ENCODE measurements at places on chromosomes 2 and 18.
A peak's percentile ranks its signal among the peaks of the same experiment; 100 is the strongest.

DNA sequence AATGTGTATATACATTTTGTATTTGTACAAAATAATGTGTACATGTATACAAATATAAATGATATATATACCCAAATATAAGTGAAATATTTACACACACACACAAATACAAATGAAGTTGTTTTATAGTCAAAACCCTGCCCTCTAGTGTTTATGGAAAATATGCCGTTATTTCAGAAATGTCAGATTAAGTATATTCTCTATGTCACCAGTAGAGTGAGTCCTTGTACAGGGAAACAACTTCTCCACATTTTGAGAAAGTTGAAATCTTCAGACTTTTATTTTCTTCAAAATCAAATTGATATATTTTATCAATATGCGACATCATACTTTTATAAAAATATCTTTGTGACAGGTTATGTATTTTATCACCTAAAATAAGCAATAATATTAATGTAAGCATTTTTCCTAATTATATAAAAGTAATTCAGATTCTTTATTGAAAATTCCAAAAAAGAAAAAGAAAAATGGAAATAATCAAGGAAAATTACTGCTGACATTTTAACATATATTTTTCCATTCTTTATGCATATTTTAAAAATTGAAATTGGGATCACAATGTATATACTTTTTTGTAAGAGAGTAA lies 22.4 kb downstream of the ARL6IP6 start:
- DNase-seq, result peak; percentile 68

DNA sequence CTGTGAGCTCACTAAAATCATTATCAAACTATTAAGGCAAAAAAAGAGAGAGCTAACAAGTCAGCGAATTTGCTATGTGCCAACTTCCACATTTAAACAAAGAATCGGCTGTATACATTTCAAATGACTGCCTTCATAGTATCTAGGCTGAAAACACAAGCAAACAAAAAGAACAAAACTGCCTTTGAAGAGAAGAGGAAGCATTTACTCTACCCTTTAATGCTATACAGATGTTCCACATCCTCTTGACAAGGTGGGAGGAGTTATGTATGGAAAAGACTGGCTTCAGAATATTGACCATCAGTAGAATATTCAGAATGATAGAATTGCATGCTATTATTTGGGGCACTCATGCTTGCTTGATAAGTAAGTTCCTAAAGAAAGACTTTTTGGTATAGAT lies 741.7 kb downstream of the PLCL1 start:
- no peak for DNase-seq

GRCh38 chr18:59617468-59617932 lies 79.7 kb downstream of the CCBE1 start:
- no peak for DNase-seq

DNA sequence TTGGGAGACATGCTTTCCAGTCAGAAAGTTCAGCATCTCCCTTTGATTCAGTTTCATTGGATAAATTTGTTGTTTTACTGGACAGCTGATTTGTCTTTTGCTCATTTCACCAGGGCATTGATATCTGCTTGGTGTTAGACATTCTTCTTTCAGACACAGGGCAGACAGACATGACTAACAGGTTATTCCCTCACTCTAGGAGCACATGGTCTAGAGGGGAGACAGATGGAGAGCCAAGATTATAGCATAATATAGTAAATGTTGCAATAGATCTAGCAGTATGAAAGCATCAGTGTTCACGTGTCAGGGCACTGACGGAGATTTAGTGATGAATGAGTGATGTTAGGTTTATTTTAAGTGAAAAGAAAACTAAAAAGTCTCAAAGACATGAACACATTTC lies 187.0 kb upstream of the CYRIA start:
- DNase-seq, result no peak

DNA sequence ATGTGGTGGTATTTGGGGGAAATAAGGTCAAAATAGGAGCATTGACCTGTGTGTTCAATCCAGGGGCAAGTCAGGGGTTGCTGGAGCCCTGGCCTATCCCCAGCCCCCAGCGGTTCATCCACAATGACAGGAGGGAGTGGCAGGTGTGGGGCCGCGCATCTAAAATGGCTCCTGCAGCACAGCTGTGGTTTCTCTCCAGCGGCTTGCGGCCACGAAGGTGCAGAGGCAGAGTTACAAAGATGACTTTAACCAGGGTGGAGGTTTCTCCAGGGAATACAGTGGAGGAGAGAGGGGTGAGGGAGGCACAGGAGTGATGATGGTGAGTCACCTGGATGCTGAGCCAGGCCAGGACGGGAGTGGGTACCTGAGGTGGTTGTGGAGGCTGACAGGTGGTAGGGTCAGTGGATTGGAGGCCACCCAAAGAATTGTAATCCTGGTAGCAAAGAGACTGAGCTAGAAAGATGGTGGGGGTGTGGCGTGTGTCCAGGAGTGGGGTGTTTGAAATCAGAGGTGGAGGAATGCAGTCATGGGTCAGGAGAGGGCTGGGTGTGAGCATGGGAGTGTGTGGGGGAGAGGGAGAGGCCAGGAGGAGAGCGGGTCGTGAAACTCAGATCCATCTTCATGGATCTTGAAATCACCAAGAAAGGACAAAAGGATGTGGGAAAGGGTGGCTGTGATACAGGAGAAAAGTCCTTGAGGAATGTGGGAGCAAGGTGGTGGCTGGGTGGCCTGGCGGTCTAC lies 83.2 kb downstream of the CTIF start:
- DNase-seq, result no peak

- no peak for DNase-seq
These were observed 17.4 kb downstream of the AGAP1 start for GRCh38 chr2:235511187-235511661.

DNA sequence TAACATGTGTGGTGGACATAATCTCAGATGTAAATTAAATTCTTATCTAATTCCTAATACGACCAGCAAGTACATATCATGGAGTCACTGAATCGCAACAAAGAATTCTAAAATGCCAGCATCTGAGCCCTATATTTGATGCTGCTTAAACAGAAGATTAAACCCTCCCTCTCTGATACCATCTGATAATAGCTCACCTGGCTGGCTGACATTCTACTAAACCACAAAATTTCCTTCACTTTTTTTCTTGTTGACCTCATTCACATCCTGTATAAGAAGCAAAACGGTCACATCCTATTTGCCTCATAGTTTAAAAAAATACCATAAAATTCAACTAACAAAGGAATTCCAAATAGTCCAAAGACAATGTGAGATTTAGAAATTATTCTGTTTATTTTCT lies 371.6 kb upstream of the SLC8A1 start:
- no peak for DNase-seq

DNA sequence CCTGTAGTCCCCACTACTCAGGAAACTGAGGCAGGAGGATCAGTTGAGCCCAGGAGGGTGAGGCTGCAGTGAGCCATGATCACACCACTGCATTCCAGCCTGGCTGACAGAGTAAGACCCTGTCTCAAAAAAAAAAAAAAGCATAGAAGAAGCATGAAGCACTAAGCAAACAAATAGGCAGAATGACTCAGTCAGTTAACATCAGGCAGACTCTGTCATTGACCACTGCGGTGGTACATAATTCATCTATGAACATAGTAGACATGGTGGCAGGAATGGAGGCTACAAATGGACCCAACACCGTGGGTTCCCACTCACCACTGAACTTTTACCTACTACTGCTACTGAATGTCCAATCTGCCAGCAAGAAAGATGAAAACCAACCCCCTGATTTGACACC lies 7.6 kb upstream of the ASXL2 start:
- no peak for DNase-seq

DNA sequence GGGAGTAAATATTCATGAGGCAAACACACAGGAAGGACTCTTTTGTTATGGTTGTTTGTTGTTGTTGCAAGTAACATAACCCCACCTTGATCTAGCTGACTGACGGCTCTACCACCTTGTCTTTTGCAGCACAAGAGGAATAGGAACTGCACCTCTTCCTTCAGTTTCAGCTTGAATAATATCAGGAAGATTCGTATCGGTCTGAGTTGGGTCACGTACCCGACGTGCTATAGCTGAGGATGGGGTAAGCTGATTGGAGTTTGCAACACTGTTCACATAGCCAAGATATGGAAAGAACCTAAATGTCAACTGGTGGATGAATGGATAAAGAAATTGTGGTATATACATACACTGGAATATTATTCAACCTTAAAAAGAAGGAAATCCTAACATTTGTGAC lies 14.5 kb upstream of the IL1RN start:
- no peak for DNase-seq

GRCh38 chr2:215839816-215840215 lies 173.5 kb downstream of the MREG start:
- no peak for DNase-seq

DNA sequence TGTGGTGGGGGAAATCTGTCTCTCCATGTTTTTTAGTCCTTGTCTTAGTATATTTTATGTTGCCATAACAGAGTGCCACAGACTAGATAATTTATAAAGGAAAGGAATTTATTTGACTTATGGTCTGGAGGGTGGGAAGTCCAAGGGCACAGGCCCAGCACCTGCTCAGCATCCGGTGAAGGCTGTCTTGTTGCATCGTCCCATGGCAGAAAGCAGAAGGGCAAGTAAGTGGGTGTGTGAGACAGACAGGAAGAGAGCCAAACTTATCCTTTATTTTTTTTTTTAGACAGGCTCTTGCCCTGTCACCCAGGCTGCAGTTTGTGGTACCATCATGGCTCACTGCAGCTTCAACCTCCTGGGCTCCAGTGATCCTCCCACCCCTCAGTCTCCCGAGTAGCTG lies 98.1 kb downstream of the HS1BP3 start:
- DNase-seq, result no peak

DNA sequence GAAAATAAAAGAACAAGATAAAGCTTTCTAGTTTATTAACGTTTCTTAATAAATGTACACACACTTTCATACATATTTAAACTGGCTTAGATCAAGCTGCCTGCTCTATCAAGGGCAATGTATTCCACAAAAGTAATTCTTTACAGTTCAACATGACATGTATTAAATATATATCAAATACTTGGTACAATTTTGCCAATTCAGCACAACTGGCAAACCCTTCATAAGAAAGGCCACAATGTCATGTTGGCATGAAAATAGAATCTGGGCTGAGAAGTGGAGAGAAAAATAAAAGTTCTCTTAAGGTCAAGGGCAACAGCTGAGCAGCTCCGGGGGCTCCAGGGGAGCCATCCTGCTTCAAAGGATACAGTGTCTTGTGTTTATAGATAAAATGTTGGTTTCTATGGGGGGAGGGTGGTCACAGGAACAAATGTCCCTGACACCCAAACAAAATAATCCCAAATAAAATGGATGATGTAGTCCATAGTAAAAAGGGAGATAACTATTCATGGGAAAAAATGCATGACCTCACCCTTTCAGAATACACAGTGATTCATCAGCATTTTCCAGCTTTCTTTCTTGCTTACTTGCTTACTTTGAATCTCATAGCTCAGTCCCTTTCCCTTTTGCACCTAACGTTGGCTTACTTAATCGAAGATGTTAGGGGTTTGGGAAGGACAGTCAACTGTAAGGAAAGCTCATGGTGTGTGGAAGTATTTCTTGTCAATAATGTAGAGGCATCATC lies 494.9 kb downstream of the NYAP2 start:
- DNase-seq, result no peak

DNA sequence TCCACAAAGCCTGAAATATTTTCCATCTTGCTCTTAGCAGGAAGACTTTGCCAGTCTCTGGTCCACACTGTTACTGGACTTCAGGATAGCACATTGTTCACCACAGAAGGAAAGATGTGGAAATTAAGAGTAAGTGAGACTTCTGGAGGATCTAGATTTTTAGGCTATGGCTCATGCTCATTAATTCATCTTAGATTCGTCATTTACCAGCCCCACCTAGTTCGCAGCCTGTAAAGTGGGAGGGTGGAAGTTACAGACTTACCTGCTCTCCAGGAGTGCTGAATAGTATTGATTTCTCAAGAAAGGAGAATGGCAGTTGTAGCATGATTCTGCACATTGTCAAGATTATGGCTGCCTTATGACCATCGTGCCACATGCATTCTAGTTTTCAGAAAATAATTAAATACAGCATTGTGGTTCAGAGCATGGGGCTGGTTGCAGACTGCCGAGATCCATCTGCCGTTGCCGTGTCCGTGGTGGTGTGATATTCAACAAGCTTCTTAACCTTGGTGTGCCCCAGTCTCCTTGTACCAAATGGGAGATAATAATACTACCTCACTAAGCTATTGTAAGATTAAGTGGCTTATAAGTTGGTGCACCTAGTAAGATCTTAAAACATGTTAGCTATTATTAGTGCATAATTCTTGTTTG lies 56.8 kb downstream of the RNF144A start:
- DNase-seq, result no peak

- no peak for DNase-seq
These were observed 760.6 kb upstream of the CHAC2 start for GRCh38 chr2:53006980-53007379.

DNA sequence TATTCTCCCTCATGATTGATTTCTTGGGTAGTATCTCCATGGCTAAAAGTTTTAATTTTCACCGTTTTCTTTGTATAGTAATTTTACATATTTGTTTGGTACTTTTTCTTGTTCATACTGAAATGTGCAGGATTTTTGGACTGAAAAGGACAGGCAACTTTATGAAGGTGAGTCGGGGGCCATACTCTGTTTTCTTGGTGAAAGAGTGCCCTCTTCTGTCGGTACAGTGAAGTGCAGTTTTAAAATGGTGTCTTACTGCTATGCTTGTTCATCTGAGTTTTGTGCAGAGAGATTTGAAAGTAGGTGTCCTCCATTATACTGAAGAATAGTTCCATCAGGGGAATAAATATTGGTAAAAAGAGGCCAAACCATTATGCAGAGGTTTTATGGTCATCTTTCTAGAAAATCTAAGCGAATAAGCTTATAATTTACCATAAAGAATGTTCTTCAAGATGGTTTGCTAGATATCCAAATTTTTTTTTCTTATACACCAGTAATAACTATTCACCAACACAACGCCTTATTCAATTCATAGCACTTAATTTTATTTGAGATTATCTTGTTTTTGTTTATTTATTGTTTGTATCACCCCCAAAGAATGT lies 8.7 kb upstream of the SERPINB13 start:
- DNase-seq, result no peak
